Posterior vena cava (tissue), 2 donors: ENCODE measurements at places on chromosomes 12 and 14. TPM values are rescaled to one million over a fixed set of nuclear protein-coding genes. Genes with fewer than 3 reads are reported as not detected.

DNA sequence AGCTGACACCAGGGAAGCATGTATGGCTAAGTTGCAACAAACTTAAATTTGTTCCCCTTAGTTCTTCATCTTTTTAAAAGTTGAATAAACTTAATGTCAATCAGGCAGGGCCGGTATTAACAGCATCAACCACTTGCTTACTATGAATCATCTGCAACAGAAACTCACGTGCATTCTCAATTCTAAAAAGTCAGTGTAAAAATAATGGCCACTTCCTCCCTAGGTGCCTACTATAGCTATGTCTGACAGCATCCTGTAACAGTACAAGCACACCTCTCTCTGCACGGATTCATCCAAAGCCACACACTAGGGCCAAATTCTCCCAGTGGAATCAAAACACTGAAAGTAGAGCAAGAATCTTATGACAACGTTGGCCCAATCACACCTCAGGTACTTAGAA is 48.6 kb downstream of the PPP1R36 start:
- DNase-seq = no peak

Gene MYRFL
- 0.23 TPM for total RNA-seq

DNA sequence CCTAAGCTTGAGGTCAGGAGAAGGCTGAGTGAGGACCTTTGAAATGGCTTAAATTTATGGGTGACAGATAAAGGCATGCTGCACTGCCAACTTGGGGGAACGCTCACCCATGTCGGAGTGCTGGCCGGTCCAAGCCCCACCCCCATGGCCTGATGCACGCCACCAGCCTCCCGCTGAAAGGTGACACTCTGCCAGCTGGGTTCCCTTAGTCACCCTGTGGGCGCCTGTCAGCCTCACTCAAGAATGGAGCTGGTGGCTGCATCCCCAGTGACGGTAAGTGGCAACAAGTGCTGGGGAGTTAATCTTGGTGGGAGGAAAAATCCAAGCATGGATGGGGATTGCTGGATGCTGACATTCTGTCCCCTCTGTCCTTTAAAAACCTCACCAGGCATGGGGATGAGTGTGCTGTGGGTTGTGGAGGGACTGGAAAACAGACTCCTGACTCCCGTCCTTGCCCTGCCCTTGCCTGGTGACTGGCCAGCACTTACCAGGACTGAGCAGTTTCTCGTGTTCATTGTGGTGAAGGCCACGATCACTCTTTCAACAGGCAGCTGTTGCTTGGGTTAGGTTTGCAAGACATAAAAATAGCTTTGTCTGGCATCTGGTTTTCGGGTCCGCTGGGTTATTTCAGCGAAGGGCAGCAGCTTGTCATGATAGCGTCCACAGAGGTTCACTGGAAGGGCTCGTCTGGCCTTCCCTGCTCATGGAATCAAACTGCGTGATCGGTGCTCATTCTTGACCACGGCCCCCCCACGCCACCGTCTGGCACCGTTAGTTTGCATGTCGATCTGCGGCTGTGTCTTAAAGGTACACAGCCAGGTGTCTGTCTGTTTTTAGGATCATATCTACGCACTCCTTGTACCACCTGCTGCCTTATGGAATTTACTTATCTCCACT is 15.0 kb downstream of the ACACB start:
- no peak for DNase-seq

Gene PLEKHG7
- not detected for total RNA-seq

DNA sequence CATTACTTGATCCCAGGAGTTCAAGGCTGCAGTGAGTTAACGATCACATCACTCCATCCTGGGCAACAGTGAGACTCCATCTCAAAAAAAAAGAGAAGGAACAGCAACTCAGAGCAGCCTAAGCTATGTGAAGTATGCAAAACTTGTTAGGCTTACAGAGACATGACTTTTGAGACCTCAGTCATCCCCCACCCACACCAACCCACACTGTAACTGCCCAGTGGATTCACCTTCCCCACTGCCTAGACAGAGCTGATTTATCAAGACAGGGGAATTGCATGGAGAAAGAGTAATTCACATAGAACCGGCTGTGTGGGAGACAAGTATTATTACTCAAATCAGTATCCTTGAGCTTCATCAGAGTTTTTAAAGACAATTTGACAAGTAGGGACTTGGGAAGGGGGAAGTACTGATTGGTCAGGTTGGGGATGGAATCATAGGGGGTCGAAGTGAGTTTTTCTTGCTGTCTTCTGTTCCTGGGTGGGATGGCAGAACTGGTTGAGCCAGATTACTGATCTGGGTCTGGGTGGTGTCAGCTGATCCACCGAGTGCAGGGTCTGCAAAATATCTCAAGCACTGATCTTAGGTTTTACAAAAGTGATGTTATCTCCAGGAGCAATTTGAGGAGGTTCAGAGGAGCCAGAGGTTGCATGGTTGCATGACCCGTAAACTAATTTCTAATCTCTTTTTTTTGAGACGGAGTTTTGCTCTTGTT is 6.2 kb upstream of the WDR89 start:
- DNase-seq = no peak

Gene AGAP2
- 1.8 TPM for total RNA-seq

DNA sequence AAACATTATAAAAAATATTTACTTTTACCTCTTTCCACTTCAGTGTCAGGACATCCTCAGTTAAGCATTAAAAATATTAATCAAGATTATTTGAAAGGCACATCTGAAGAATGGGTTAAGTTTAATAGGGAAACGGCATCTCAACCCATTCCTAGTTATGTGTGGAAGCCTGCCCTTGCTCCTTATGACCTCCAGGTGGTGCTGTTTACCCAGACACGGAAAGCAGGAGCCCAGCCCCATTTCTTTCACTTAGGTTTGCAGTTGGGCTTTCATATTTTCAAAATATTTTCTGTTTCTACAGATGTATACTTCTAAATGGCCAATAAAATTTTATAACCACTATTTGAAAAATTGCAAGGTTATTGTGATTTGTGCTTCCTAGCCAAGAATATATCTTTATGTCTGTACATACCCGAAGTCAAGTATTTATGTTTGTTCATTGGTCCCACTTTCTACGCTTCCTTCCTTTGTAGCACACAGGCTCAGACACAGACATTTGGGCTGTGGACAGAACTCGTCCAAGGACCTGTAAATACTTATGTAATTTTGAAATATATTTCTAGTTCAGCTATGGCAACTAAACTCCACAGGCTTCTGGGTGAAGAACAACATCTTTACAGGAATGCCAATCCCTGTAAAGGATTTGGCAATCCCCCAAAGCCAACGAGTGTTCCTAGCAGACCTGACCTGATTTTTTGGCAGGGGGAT is 247.1 kb downstream of the AKAP6 start:
- DNase-seq = no peak

- no peak for DNase-seq
Observed at GRCh38 chr12:41380878-41381277, 192.8 kb downstream of the PDZRN4 start.

Gene CYP46A1
- total RNA-seq = 1.3 TPM

Gene KRT74
- not detected for total RNA-seq

Gene LRP1-AS
- not detected for total RNA-seq

- DNase-seq = no peak
Observed at GRCh38 chr12:5428332-5429221, 3.3 kb upstream of the NTF3 start.

Gene PMEL
- 5.0 TPM for total RNA-seq

GRCh38 chr12:122354958-122355641 is 67.4 kb downstream of the CLIP1 start:
- DNase-seq = no peak

DNA sequence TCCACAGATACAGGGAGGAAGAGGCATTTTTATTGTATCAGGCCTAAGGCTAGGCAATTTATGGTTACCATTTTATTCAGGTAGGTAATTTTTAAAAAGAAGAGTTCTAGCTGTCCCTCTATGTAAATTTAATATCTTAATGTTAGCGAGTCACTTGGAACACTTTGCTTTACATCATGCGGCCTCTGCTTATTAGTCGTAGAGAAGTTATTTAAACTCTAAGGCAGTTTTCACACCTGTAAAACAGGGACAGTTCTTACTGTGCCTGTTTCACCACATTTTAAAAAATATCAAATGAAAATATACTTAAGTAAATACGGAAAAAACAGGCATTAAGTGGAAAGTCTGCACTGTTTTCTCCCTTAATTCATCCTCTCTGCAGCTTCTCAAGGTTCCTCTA is 71.4 kb upstream of the POC1B start:
- no peak for DNase-seq

DNA sequence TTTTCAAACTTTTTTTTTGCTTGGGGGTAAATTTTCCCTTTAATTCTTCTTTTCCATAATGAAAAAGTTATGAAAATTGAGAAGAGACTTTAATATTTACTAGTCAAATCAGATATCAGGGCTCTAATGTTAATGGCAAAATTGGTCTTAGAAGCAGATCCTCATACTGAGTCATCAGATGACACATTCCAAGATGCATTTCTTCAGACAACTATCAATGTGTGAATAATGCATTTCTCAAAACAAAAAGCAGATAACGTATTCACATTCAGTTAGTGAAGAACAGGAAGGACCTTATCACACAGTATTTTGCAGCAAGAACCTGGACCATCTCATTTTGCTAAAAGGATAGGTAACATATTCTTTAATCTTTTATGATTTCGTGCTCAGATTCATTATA is 130.7 kb downstream of the GPHN start:
- no peak for DNase-seq

GRCh38 chr14:57962325-57963035 is 96.6 kb upstream of the SLC35F4 start:
- DNase-seq = no peak

- DNase-seq = no peak
Observed at GRCh38 chr12:82698708-82699564, 12.2 kb downstream of the TMTC2 start.

DNA sequence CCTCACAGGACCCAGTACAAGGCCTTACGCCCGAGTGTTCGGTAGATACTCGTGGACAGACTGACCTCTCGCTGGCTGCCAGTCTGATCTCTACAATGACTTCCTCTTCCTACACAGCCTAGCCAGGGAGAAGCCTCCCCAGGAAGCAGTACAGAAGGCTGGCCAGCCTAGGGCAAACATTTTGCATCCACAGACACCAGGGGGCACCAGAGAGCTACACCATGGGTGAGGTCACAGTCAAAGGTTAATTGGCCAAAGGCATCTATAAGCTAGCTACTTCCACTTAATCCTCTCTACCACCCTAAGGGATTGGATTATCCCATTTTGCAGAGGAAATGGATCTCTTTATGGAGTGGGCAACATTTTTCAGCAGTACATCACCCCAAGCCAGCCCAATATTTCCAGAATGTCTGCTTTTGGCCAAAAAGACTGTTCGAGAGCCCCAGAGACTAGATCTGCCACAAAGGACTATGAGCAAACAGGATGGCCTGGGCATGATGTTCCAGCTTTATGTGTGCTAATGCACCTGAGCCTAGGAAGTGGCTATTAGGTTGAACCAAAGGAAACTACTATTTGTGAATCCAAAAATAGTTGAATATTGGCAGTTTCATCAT is 14.6 kb upstream of the PNMA1 start:
- peak; percentile 95 for DNase-seq

GRCh38 chr14:100568998-100569733 is 18.1 kb downstream of the BEGAIN start:
- no peak for DNase-seq

DNA sequence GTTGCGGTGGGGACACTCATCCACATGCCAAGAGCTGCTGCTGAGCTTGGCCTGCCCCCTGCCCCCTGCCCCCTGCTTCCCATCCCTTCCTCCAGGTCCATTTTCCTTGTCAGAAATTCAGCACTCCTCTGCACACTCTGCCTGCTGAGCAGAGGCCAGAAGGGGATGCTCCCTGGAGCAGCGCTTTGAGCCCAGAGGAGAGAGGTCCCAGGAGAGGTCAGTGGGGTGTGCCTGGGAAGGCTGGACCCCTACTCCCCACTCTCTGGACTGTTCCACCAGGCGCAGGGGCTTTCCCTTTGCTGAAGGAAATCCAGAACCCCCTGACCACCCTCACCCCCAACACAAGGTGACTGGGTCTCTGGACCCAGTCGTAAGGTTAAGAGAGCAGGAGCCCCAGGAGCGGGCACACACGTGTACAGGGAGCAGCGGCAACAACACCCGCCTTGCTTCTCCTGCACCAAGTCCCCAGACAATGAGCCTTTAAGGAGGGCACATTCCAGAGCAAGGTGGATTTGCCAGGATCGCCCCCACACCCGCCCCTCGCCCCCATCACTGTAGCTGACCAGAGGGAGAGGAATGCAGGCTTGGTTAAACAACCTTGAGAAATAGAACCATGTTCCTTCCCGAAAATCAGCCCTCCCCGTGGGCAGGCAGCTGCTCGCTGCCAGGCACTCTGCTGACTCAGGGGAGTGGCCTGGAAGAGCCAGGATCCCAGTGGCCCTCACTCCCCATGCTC is 30.7 kb downstream of the ISCA2 start:
- no peak for DNase-seq

DNA sequence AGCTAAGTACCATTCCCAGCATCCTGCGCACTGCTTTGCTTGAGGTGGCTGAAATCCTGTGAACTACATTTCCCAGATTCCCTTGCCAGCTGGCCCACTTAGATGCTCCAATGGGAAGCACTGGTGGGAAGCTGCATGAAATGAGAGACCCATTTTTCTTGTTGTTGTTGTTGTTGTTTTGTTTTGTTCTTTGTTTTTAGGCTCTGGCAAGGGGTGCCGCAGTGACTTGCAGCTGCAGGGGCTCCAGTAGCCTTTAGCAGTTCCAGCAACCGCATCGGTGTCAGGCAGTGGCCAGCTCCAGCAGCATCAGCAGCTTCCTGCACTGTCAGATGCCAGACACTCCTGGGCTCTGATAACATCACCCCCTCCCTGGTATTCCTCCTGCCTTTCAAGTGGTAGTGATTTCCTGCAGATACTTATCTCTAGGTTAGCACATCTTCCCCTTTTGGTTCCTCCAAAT is 8.8 kb upstream of the EGLN3 start:
- DNase-seq = no peak

Gene DEGS2
- total RNA-seq = 0.10 TPM

GRCh38 chr12:18467620-18468245 is 206.4 kb downstream of the PIK3C2G start:
- no peak for DNase-seq

GRCh38 chr12:74885775-74886174 is 323.9 kb downstream of the KCNC2 start:
- no peak for DNase-seq

GRCh38 chr14:38944691-38945090 is 158.3 kb downstream of the SEC23A start:
- DNase-seq = no peak

Gene HOXC4
- total RNA-seq = 19.4 TPM

Gene ENDOU
- 1.7 TPM for total RNA-seq

GRCh38 chr12:69275471-69275891 is 36.1 kb downstream of the CPSF6 start:
- no peak for DNase-seq

DNA sequence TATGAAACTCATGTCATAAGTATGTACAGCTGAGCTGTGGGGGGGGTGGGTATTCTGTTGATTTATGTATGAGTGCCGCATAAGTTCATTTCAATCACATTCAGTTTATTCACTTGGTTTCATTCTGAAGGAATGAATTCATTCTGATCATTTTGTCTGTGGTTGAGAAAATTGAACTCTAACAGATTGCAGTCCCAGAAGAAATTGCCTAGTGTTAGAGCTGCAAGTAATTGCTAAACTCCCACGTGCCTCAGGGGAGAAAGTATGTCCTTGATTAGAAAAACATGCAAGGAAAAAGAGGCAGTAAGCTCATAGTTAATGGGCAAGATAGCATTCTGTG is 442.4 kb upstream of the MGAT4C start:
- DNase-seq = no peak

Gene HOXC5
- 2.9 TPM for total RNA-seq

GRCh38 chr14:30389134-30389876 is 169.7 kb upstream of the G2E3 start:
- no peak for DNase-seq
